Aortic smooth muscle cell (primary cell): ENCODE measurements at places on chromosomes 7 and 10. TPM values are rescaled to one million over a fixed set of nuclear protein-coding genes. Genes with fewer than 3 reads are reported as not detected.

Gene MARVELD1
- 19.3 and 29.8 TPM in 2 replicates for total RNA-seq

Gene NME8
- not detected in 2 replicates for total RNA-seq

Gene SND1
- total RNA-seq, result 160 and 183 TPM in 2 replicates

Gene GPNMB
- 172 and 285 TPM in 2 replicates for total RNA-seq

Gene PPP1R9A
- 0.81 and 0.92 TPM in 2 replicates for total RNA-seq

Gene CYP2C18
- total RNA-seq, result not detected in 2 replicates

Gene CCDC126
- 9.5 and 9.8 TPM in 2 replicates for total RNA-seq

Gene NPY4R
- total RNA-seq, result not detected in 2 replicates

Gene LCOR
- total RNA-seq, result 11.0 and 15.0 TPM in 2 replicates

Gene AP5Z1
- total RNA-seq, result 26.8 and 30.6 TPM in 2 replicates

Gene HOXA10
- total RNA-seq, result under 0.01 TPM in 2 replicates

Gene ZNF804B
- total RNA-seq, result not detected in 2 replicates

Gene DENND11
- 7.5 and 9.0 TPM in 2 replicates for total RNA-seq

Gene CNPY4
- 35.3 and 43.7 TPM in 2 replicates for total RNA-seq

Gene DYNC1I1
- total RNA-seq, result 3.2 and 3.5 TPM in 2 replicates

Gene FAM25G
- not detected in 2 replicates for total RNA-seq

Gene SEC23IP
- 27.7 and 43.8 TPM in 2 replicates for total RNA-seq

Gene PRPS1L1
- 0.06 and 0.13 TPM in 2 replicates for total RNA-seq

Gene ADGRA1
- total RNA-seq, result not detected in 2 replicates

Gene CAV1
- total RNA-seq, result 304 and 315 TPM in 2 replicates

Gene PDE1C
- 0.56 and 0.92 TPM in 2 replicates for total RNA-seq

Gene PKD2L1
- not detected in 2 replicates for total RNA-seq

Gene NRP1
- total RNA-seq, result 813 and 990 TPM in 2 replicates

Gene CPED1
- 94.2 and 162 TPM in 2 replicates for total RNA-seq

Gene ZP3
- 0.92 and 0.99 TPM in 2 replicates for total RNA-seq

Gene APBB1IP
- total RNA-seq, result not detected in 2 replicates

Gene SPOCK2
- total RNA-seq, result 0.26 and 0.37 TPM in 2 replicates

Gene ANXA8
- not detected in 2 replicates for total RNA-seq

Gene LEP
- total RNA-seq, result not detected in 2 replicates

Gene C7orf57
- under 0.01 TPM in 1 of 2 replicates, not detected in the other for total RNA-seq

Gene CABCOCO1
- total RNA-seq, result 4.6 and 8.5 TPM in 2 replicates

Gene ANKRD1
- 2.2 TPM in 2 replicates for total RNA-seq

Gene NUTM2E
- under 0.01 and 0.19 TPM in 2 replicates for total RNA-seq

Gene FLNC
- 104 and 110 TPM in 2 replicates for total RNA-seq

Gene TDRD1
- 0.92 and 1.9 TPM in 2 replicates for total RNA-seq

Gene EZH2
- 7.5 and 14.1 TPM in 2 replicates for total RNA-seq

Gene LIPF
- not detected in 2 replicates for total RNA-seq

Gene GPR37
- 2.4 and 4.8 TPM in 2 replicates for total RNA-seq

Gene BEND7
- 2.7 and 2.9 TPM in 2 replicates for total RNA-seq

Gene TRPV5
- not detected in 2 replicates for total RNA-seq

Gene SLC29A3
- total RNA-seq, result 0.66 and 0.87 TPM in 2 replicates

Gene NKX2-3
- total RNA-seq, result not detected in 2 replicates

Gene OR13A1
- under 0.01 TPM in 1 of 2 replicates, not detected in the other for total RNA-seq

Gene ACSL5
- total RNA-seq, result 0.92 and 0.93 TPM in 2 replicates

Gene LRWD1
- 20.3 and 32.4 TPM in 2 replicates for total RNA-seq

Gene TFPI2
- total RNA-seq, result 136 and 338 TPM in 2 replicates

Gene MMRN2
- 12.5 and 13.2 TPM in 2 replicates for total RNA-seq

Gene TMEM236
- 0.06 TPM in 1 of 2 replicates, not detected in the other for total RNA-seq

Gene FKBP6
- total RNA-seq, result not detected in 2 replicates

Gene TMEM229A
- total RNA-seq, result 0.13 and 0.37 TPM in 2 replicates

Gene PPP1R3A
- not detected in 2 replicates for total RNA-seq
